ENCODE measurements at places on chromosomes 3 and 15. TPM values are rescaled to one million over a fixed set of nuclear protein-coding genes. Genes with fewer than 3 reads are reported as not detected.

PDE8A gene
- total RNA-seq = 28.5 TPM

GRCh38 chr3:181565416-181565815, 146.3 kb upstream of the SOX2 start:
- no peaks in the 10 kb centered on the region for H3K27me3 ChIP-seq
- no peaks in the 10 kb centered on the region for H3K4me1 ChIP-seq
- H3K4me3 ChIP-seq = no peak overlapping the region
- no peak for DNase-seq
- no peak overlapping the region for H3K27ac ChIP-seq
- no peaks in the 10 kb centered on the region for H3K36me3 ChIP-seq

- peaks cover 18% of the 10 kb centered on the region for H3K4me1 ChIP-seq
- H3K36me3 ChIP-seq = no peaks in the 10 kb centered on the region
- H3K4me3 ChIP-seq = no peak overlapping the region
- H3K27ac ChIP-seq = no peak overlapping the region
These were observed 1.9 kb downstream of the RUBCN start for GRCh38 chr3:197734667-197735318.

DNA sequence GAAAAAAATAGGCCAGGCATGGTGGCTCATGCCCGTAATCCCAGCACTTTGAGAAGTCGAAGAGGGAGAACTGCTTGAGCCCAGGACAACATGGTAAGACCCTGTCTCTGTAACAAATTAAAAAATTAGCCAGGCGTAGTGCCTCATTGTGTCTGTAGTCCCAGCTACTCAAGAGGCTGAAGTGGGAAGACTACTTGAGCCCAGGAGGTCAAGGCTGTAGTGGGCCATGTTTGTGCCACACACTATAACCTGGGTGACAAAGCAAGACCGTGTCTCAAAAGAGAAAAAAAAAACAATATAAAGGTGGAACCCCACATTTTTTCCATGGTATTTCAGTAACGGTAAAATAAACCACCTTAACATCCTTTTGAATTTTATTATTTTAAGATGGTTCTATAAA, 69.9 kb downstream of the DENND4A start:
- no peaks in the 10 kb centered on the region for H3K4me1 ChIP-seq
- H3K27me3 ChIP-seq = no peaks in the 10 kb centered on the region
- H3K36me3 ChIP-seq = no peaks in the 10 kb centered on the region
- no peak overlapping the region for H3K4me3 ChIP-seq
- no peak for DNase-seq
- no peak overlapping the region for H3K27ac ChIP-seq

- H3K27ac ChIP-seq = no peak overlapping the region
- peak; percentile 68 for DNase-seq
- no peaks in the 10 kb centered on the region for H3K36me3 ChIP-seq
- no peak overlapping the region for H3K4me3 ChIP-seq
These were observed 8.5 kb downstream of the FAM107A start for GRCh38 chr3:58568572-58569286.

All from GM23248 (cell line).